ENCODE measurements at places on chromosomes 5 and 9.

DNA sequence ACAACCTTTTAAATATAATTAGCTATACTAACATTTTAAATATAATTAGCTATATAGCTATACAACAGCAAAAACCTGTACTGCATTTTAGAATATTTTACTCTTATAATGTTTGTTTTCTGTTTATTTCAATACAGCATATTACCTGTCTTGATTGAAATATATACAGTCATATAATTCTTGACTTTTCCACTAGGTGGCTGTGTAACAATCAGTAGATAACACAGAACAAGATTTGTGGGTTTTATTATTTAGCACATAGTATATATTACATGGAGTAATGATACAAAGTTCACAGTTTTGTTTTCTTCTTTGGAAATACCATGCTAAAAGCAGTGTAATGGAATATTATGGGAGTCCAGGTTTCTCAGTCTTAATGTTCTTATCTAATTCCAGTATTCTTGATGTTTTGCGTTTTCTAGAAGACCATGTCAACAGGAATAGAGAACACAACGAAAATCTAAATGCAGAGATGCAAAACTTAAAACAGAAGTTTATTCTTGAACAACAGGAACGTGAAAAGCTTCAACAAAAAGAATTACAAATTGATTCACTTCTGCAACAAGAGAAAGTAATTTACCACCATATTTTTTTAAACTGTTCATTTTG lies 13.3 kb downstream of the HMMR start:
- no peaks in the 10 kb centered on the region for H3K4me1 ChIP-seq
- H3K27ac ChIP-seq, result no peak overlapping the region
- H3K27me3 ChIP-seq, result no peaks in the 10 kb centered on the region
- DNase-seq, result no peak
- H3K36me3 ChIP-seq, result peaks cover 99% of the 10 kb centered on the region
- no peak overlapping the region for H3K4me3 ChIP-seq

DNA sequence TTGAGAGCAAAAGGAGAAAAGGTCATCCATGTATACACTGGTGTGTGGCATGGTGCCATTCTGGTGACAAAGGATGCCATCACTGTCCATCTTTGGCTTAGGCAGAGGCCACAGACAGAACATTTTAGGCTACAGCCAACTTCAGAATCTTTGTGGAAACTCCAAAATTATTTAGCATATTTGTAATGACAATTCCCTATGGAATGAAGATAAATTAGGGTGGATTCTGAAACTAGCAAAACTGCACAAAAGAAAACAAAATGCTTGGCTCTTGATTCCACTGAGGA lies 92.5 kb downstream of the FBXW11 start:
- no peak for DNase-seq
- H3K36me3 ChIP-seq, result peaks cover 3% of the 10 kb centered on the region
- no peaks in the 10 kb centered on the region for H3K27me3 ChIP-seq
- H3K27ac ChIP-seq, result no peak overlapping the region

GRCh38 chr9:100425758-100426157 lies 1.2 kb upstream of the MSANTD3 start:
- H3K27ac ChIP-seq, result no peak overlapping the region
- peaks cover 13% of the 10 kb centered on the region for H3K4me1 ChIP-seq
- DNase-seq, result no peak
- H3K4me3 ChIP-seq, result no peak overlapping the region
- no peaks in the 10 kb centered on the region for H3K36me3 ChIP-seq

GRCh38 chr9:128361986-128362646 lies 9.1 kb upstream of the URM1 start:
- H3K36me3 ChIP-seq, result peaks cover 18% of the 10 kb centered on the region
- H3K27me3 ChIP-seq, result no peaks in the 10 kb centered on the region
- peak; percentile 68 for DNase-seq
- no peak overlapping the region for H3K4me3 ChIP-seq
- H3K27ac ChIP-seq, result no peak overlapping the region

DNA sequence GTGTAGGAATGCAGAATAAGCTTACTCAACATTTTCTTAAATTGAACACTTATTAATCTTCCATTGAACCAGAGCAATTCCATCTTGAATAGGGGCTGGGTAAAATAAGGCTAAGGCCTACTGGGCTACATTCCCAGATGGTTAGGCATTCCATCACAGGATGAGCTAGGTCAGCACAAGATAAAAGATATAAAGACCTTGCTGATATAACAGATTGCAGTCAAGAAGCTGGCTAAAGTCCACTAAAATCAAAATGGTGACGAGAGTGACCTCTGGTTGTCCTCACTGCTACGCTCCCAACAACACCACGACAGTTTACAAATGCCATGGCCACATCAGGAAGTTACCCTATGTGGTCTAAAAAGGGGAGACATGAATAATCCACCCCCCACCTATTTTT lies 156.1 kb downstream of the NXNL2 start:
- no peaks in the 10 kb centered on the region for H3K36me3 ChIP-seq
- H3K4me1 ChIP-seq, result no peaks in the 10 kb centered on the region
- H3K4me3 ChIP-seq, result no peak overlapping the region

DNA sequence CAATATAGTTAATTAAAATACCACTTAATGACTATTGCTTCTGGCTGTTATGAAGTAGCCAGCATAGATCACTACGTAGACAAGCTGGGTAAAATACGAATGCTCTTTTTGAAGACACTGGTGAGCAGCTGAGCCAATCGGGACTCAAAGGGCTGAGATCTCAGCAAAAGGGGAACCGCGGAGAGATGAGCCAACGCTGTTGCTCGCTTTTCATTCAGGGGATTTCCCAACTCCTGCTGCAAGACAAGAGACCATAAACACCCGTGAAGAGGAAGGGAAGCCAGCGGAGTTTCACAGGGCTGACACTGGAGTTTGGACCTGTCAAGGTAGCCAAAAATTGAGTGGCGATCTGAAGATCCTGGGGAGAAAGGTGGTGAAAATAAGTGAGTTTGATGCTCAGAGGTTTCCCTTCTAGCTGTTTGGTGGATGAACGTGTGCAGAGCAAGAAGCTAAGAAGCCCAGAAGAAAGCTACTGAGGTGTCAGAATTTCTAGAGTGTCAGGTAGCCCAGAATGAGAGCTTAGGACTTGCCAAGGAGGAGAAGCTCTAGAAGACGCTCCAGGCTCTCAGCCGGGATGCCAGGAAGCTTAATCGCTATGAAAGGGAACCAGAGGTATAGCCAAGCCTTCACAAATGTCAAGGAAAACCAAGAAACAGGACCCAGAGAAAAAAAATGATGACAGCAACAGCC lies 79.6 kb upstream of the RNU6ATAC start:
- no peak overlapping the region for H3K4me3 ChIP-seq
- no peaks in the 10 kb centered on the region for H3K36me3 ChIP-seq
- no peaks in the 10 kb centered on the region for H3K27me3 ChIP-seq

DNA sequence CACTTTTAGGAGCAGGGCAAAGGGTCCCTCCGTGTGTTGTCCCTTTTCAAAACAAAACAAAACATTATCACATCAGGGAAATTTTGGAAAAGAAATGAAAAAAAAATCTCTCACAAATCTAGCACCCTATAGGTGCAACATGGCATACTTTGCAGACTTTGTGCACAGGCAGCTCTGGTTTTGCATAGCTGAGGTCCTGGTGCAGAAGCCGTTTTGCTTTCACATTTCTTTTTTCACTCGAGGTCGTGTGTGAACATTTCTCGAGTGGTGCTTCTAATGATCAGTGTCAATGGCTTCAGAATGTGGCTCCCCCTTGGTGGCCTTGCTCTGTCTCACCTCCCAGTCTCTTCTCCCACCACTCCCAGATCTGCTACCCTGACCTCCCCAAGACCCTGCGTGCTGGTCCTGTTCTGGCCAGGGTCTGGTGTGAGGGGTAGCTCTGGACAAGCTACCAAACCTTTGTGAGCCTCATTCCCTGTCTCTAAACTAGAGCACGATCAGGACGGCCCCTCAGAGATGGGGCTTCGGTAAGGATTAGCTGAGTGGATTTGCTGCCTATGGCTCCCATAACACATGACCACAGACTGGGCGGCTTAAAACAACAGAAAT lies 258.0 kb downstream of the NSG2 start:
- H3K4me1 ChIP-seq, result no peaks in the 10 kb centered on the region
- DNase-seq, result no peak
- no peaks in the 10 kb centered on the region for H3K36me3 ChIP-seq
- no peak overlapping the region for H3K4me3 ChIP-seq

DNA sequence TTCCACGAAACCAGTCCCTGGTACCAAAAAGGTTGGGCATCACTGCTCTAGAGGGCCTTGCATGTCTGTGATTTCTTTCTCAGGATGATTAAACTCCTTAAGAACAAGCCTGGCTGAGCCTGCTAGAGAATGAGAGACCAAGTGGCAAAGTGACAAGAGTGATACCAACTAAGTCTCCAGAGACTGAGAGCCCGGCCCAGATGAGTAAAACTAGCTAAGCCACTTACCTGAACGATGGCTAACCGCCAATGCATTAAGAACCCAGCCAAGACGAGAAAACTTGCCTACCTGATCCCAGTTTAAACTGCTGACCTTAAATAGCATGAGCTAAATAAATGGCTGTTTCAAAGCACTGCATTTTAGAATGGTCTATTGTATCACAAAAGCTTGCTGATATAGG lies 5.6 kb upstream of the CCDC152 start:
- no peaks in the 10 kb centered on the region for H3K4me1 ChIP-seq
- no peaks in the 10 kb centered on the region for H3K27me3 ChIP-seq
- H3K27ac ChIP-seq, result no peak overlapping the region
- no peak for DNase-seq
- H3K36me3 ChIP-seq, result no peaks in the 10 kb centered on the region
- H3K4me3 ChIP-seq, result no peak overlapping the region

DNA sequence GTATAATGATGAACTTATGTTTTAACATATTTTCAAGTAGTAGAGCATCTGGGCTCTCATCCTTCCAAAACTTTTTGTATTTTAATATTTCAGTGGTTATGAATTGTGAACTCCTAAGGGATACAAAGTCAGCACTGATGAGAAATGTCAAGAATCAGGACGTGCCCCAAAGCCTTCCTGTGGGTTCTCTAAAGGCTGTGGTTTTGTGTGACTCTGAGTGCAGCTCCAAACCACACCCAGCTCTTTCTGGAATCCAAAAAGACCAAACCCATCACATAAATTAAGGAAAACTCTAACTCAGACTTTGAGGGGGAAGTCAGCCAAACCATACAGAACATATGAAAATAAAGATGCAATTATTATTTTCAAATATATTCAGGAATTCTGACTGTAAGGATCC lies 40.8 kb upstream of the SMU1 start:
- no peaks in the 10 kb centered on the region for H3K4me1 ChIP-seq
- H3K4me3 ChIP-seq, result no peak overlapping the region
- peaks cover 11% of the 10 kb centered on the region for H3K36me3 ChIP-seq
- no peak for DNase-seq
- H3K27ac ChIP-seq, result no peak overlapping the region

- H3K4me1 ChIP-seq, result no peaks in the 10 kb centered on the region
- H3K27me3 ChIP-seq, result no peaks in the 10 kb centered on the region
- H3K36me3 ChIP-seq, result no peaks in the 10 kb centered on the region
- no peak for DNase-seq
- H3K4me3 ChIP-seq, result no peak overlapping the region
- H3K27ac ChIP-seq, result no peak overlapping the region
Measured at GRCh38 chr5:128263357-128263756, 179.8 kb downstream of the SLC12A2 start.

DNA sequence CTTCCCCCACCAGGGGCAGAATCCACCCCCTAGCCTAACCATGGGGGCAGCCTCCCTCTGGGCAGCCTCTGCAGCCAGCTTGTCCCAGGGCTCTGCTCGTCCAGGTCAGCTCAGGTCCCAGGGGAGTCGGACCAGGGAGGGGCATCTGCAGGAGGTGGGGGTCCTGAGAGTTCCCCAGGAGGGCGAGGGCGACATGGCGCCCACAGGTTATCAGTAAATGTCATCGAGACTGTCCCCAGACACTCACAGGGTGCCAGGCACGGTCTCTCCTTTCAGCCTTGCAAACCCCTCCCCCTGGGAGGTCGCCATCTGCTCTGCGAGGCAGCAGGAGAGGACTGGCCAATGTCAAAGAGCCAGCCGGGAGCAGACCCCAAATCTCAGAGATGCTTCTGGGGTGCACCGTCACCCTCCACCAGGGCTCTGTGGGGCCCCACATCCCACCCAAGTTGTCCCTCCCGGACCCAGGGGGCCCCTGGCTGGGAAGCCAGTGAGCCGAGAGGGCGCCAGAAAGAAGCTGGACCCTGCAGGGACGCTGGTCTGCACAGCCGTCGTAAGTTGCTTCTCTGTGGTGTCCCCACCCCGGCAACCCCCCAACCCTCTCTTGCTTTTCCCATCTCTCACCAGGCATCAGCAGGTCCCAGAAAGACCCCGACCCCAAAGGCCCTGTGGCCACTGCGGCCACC lies 69.3 kb downstream of the NTNG2 start:
- H3K27ac ChIP-seq, result no peak overlapping the region
- DNase-seq, result no peak
- no peaks in the 10 kb centered on the region for H3K4me1 ChIP-seq
- H3K36me3 ChIP-seq, result no peaks in the 10 kb centered on the region
- no peak overlapping the region for H3K4me3 ChIP-seq
